ENCODE measurements at places on chromosomes 12 and 14. TPM values are rescaled to one million over a fixed set of nuclear protein-coding genes. Genes with fewer than 3 reads are reported as not detected.
A peak's percentile ranks its signal among the peaks of the same experiment; 100 is the strongest.

Gene PRIM1
- 49.1 TPM for polyA plus RNA-seq

Gene COX8C
- polyA plus RNA-seq = not detected

Gene ZDHHC22
- not detected for polyA plus RNA-seq

GRCh38 chr12:2963760-2964292 is 4.6 kb downstream of the TEAD4 start:
- no peak for DNase-seq

Gene RNF10
- polyA plus RNA-seq = 84.3 TPM

DNA sequence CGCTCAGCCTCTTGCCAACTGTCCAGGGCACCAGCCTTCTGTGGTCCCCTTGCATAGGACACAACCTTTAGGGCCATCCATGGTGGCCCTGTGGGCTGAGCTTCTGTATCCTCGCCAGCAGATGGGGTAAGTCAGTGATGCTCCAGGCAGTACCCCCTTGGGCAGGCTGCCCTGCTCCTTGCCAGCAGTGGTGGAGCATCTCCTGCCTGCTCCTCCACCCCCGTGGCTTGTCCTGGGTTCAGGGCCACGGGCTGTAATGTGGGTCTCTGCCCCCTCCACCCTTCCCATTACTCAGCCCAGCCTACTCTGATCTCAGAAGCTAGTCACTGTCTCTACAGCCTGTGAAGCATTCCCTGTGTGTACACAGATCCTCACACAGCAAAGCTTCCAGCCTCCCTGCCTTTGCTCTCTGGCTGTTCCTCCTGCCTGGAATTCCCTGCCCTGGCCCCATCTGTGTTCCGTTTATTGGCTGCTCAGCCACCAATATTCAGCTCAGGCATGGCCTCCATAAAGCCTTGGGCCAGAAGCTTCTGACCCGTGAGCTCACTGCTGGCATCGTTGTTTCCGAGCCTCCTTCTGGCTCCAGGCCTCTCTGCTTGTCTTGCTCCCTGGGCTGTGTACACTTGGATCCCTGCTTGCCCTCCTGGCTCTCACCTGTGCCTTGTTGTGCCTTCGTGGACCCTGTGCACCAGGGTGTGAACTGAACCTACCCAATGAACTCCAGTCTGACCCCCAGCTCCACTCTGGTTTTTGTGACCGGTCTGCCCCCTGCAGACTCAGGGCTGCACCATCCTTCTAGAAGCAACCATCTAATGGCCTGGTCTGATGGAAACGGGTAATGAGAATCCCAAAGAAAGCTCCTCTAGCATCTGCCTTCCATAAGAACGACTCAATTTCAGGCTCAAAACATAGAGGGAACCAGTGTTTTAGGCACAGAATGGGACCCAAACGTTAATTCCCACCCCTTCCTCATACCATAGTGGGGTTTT is 177.0 kb upstream of the PRMT8 start:
- no peak for DNase-seq

DNA sequence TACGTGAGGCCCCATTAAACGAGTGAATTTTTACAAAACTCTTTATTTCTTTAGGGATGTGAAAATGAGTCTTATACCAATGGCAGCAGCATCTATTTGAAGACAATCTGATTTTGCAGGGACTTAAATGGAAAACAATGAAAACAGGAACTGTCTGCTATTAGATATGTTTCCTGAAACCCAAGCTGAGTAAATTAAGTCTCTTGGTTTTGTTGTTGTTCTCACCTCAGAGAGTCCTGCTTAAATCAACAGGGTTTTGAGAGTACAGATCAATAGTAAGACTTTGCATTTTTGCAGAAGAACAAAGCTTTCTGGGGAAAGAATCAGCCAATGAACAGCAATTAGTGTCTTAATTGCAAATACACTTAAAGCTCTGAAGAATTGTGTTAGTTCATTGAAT is 39.1 kb upstream of the LGR5 start:
- DNase-seq = no peak

Gene TAS2R50
- polyA plus RNA-seq = not detected

GRCh38 chr14:103480595-103480994 is 42.0 kb downstream of the CKB start:
- DNase-seq = no peak

Gene TCL1B
- not detected for polyA plus RNA-seq

DNA sequence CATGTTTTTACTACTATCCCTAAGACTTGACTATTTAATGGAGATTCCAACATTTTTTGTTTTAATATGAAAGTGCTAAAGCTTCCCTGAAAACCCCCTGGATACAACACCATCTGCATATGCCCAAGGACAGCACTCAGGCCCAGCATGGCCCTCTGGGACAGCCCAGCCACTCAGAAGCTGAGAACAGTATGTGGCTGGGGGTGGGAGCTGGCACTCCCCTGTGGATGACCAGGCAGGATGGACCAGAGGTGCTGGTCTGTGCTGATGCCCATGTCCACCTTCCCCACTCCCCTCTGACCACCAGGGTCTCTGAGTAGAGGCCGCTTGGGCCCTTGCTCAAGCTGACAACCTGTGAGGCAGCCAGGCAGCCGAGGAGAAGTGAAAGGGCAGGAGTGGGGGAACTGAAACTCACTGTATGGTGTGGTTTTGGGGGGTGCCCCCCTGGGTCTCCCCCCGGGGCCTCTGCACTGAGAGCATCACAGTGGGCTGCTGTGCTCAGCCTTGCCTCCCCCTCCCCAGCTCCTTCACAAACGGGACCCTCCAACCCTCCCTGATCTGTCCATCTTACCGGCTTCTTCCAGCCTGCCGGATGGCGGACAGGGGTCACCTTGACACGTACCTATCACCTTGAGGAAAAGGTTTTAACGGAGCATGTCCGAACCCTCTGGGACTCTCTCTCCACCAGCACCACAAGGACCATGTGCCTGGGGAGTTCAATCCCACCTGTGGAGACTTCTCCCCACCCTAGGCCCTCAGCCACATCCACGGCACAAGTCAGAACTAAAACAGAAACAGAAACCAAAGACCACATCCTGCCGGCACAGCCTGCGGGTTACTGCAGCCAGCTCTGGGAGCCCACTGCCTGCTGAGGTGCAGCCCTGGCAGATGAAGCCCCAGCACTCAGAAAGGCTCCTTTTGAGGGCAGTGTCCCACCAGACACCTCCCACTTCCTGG is at the start of gene TMEM229B:
TMEM229B (minus strand) TSS at position 785 of the 957 bp plus-strand sequence. CDS start 14,798 bp downstream, outside the sequence.
- DNase-seq = peak; percentile 82

DNA sequence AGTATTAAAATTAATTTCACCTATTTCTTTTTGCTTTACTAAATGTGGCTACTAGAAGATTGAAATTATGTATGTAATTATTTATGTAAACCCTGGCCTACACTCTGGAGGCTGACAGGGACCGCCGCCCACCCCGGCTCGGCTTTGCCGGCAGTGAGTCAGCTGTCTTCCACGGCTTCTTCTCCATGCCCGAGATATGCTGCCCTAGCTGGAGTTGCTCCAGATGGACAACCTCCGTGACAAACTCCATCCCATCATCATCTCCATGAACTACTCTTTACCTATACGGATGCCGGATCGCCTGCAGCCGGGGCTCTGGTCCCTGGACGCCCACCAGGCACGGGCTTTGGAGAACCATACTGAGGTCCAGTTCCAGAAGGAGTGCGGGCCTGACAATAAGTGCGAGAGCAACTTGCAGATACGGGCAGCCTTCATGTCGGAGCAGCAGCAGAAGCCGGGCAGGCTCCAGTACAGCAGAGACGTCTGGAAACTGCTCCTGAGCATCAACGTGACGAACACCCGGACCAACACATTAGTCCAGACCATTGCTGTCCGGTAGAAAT is 86.9 kb upstream of the NID2 start:
- no peak for DNase-seq

- DNase-seq = no peak
Observed at GRCh38 chr12:65632131-65632855, 192.0 kb upstream of the HMGA2 start.

Gene SLC25A21
- not detected for polyA plus RNA-seq

GRCh38 chr12:111180426-111181142 is 188.3 kb downstream of the PHETA1 start:
- DNase-seq = no peak

GRCh38 chr12:24425601-24425970 is 476.1 kb upstream of the SOX5 start:
- no peak for DNase-seq

Gene GOLT1B
- polyA plus RNA-seq = 16.6 TPM

DNA sequence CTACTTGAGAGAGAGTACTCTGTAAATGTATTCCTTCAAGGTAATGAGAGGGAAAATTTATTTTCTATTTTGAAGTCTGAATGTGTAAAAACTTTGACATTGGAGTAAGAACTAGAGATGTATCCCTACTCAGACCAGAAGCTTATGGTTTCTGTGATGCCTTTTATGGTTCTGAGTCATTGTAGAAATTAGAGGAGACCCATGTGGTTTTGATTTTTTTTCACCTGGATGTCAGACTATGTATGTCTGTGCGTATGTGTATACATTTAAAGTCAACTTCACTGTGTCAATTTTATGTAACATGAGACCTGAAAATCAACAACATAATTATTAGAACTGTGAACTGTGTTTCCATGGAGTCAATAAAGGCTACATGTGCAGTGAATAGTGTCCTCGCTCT is 302.0 kb downstream of the TRHDE start:
- DNase-seq = no peak

Gene ST8SIA1
- polyA plus RNA-seq = 0.46 TPM

Gene SPATS2
- polyA plus RNA-seq = 5.7 TPM

Gene MORN3
- 4.8 TPM for polyA plus RNA-seq

DNA sequence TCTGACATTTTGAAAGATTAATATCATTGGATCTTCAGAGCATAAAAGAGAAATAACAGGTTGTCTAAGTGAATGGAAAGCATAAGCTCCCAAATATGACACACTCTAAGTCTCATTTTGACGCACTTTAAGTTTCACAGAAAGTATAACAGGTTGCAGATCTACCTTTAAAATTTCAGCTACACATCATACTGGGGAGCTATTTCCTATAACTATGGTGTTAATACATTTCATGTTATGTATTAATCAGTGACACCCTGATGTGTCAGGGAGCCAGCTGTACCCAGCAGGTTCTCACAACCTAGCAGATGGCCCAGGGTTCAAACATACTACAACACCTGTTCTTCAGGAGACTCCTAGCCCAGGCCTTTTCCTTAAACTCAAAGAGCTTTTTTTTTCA is 31.1 kb upstream of the TMX1 start:
- no peak for DNase-seq

- no peak for DNase-seq
Observed at GRCh38 chr12:59927032-59927431, 331.2 kb downstream of the SLC16A7 start.

Gene SLC5A8
- not detected for polyA plus RNA-seq

DNA sequence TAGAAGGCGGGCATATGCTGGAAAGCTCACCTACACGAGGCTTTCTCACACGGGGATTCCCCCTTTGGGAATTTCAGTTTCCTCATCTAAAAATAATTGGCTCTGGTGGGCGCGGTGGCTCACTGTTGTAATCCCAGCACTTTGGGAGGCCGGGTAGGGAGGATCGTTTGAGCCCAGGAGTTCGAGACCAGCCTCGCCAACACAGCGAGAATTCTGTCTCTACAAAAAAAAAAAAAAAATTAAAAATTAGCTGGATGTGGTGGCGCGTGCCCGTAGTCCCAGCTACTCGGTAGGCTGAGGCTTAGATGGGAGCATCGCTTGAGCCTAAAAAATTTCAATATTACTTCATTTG is 400 bp upstream of the NDUFA12 start:
- no peak for DNase-seq

- no peak for DNase-seq
Observed at GRCh38 chr14:73452341-73453186, 5.8 kb downstream of the NUMB start.

Gene WNT1
- polyA plus RNA-seq = 0.49 TPM

- no peak for DNase-seq
Observed at GRCh38 chr14:83814896-83815295, 1715.0 kb upstream of the FLRT2 start.

Gene PYGL
- 0.06 TPM for polyA plus RNA-seq

Gene POTEG
- not detected for polyA plus RNA-seq

GRCh38 chr12:7994731-7995205 is 37.7 kb upstream of the FOXJ2 start:
- DNase-seq = no peak

GRCh38 chr14:88245321-88245720 is 77.7 kb downstream of the KCNK10 start:
- DNase-seq = no peak

DNA sequence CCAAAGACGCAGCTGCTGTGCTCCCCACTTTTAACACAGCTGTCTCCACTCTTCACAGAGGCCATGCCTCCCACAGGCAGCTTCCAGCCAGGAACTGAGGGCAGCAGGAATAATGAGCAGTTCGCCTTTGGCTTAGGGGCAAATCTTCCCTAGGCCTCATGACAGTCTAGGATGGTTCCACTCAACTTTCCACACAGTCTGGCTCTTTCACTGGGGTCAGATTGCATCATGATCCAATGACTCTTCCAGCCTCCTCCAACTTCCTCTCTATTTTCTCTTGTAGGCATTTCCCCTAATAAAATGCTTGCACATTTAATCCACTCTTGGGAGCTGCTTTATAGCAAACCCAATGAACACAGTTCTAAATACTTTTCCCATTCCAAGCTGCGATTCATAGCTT is 271.6 kb upstream of the ATP2B1 start:
- no peak for DNase-seq

GRCh38 chr12:67524861-67525616 is 123.5 kb upstream of the DYRK2 start:
- no peak for DNase-seq

GRCh38 chr14:56858422-56858821 is 48.1 kb upstream of the OTX2 start:
- DNase-seq = no peak

- no peak for DNase-seq
Observed at GRCh38 chr12:26317942-26318575, 122.7 kb downstream of the SSPN start.

Gene CELA1
- polyA plus RNA-seq = 3.6 TPM

GRCh38 chr12:10131111-10131690 is 1.2 kb upstream of the CLEC7A start:
- DNase-seq = no peak

Gene BEGAIN
- polyA plus RNA-seq = not detected

DNA sequence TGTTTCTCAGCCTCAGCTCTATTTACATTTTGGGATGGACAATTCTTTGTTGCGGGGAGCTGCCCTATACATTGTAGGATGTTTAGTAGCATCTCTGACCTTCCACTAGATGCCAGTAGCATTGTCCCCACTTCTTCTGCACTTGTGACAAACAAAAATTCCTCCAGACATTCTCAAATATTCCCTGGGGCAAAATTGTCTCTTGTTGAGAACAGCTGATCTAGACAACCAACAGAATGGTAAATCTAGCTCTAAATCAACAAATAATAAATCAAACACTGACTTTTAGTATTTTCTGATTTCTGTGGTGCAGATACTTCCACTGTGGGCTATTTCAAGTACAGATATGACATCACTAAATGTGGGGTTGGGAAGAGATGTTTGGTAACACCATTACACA is 60.7 kb downstream of the MSRB3 start:
- no peak for DNase-seq

Gene DUSP6
- polyA plus RNA-seq = 1.1 TPM
